ENCODE measurements at places on chromosomes 3 and 15.

GRCh38 chr3:185786956-185787877, 37.6 kb downstream of the IGF2BP2 start:
- DNase-seq: no peak

- DNase-seq: no peak
These were observed 729 bp upstream of the ZBTB11 start for GRCh38 chr3:101677436-101678286.

- DNase-seq: no peak
These were observed 231.3 kb upstream of the SATB1 start for GRCh38 chr3:18656410-18656809.

DNA sequence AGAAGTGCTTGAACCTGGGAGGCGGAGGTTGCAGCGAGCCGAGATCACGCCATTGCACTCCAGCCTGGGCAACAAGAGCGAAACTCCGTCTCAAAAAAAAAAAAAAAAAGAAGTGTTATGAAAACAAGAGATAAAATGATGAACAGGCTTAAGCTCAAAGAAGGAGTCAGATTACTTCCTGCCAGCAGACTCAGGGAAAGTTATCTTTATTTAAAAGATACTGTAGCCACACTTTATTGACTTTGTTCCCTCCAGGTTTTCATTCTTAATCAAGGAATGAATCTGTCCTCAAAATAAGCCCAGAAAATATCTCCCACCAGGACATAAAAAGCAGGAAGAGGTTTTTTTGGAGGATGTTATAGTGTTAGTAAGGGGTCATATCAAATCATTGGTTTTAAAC, 176.5 kb upstream of the KCNMB2 start:
- no peak for DNase-seq

DNA sequence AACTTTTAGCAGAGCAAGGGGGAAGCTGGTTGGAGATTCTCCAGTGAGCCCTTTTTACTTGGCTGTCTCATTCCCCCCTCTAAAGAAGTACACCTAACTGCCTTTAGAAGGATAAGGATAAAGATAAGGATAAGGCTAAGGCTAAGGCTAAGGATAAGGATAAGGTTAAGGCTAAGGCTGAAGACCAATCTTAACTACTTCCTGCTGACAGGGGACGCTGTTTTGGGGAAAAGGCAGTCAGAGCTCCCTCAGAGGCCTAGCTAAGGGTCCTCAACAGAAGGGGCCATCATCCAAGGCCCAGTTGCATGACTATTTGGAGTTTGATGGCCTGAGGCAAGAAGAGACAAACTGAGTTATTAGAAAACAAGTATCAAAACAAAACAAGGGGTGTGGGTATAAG, 94.3 kb upstream of the ARPP21 start:
- no peak for DNase-seq

DNA sequence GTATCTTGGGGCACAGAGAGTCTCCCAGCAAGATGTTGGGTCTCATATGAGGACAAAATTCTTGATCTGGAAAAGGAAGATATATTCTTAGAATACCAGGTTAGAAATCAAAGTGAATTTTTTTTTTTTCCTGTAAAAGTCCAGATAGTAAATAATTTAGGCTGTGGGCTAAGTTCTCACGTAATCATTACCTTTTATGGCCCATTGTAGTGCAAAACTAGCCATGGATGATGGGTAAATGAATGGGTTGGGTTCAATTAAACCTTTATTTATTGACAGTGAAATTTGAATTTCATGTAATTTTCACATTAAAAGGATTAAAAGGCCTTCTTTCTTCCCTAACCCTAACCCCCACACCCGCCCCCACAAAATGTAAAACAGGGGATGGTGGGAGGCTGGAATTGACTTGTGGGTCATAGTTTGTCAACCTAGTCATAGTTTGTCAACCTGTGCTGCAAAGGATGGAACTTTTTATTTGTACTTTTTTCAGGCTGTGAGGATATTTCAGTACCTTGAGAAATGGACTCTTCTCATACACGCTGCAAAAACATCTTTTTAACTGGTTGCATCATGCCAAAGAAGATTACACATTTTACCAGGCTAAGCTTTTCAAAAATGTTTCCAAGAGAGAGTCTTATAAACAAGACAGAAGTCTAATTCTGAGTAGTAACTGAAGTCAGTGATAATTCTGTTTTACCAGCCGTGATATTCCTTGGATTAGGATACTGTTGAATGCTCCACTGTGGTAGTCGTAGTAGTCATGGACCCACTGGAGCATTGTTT, 138.8 kb downstream of the AKAP13 start:
- peak; percentile 54 for DNase-seq

DNA sequence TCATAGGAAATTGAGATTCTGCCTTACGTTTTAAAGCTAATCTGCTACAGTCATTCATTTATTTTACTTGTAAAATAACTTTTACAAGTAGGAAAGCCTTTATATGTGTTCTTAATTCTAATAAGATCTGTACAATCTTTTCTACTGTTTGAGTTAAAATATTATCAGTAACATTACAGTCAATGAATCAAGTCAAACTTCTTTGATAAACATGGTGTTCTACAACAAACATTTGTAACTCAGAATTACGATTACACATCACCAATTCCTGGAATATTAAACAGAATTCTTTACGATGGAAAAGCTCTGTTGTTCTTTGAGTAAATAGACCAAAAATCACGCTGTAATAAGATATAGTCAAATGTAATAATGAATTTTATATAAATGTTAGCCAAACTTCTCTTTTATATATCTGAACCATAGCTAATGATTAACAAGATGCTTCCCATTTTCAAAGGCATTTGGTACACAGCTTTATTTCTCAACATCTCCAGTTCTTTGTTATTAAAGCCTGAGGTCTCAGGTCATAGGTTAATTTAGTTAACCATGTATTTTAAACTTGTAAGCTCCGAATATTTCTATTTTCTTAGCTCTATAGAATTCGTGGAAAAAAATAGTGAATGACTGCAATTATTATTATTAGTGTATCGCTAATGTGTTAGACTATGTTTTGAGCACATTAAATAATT, 232.4 kb downstream of the NAALADL2 start:
- no peak for DNase-seq

DNA sequence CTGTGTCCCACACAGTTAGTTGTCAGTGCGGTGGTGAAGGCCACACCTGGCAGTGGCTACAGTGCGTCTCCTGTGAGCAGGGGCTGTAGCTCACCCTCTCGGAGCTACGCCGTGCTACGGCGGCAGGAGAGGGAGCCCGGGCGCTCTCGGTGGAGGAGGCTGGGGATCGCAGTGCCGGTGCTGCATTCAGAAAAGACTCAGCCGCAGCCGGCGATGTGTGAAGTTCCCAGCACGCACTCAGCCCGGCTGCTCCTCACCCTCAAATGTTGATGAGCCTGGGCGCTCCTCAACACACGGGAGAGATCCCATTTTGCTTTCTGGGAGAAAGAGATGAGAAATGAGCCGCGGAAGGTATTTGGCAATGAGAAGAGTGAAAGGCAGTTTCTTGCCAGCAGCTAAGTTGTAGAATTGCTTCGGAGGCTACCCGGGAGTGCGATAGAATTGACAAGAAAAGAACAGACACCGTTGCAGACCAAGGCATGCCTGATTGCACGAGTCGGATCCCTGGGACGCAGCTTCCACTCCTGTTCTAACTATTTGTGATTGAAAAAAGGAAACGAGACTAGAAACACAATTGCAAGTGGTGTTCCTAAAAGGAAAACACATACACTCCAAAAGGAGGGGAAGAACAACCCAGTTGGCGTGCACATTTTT, at the start of gene UNC13C:
Gene UNC13C, plus strand, starts transcription at position 189 of the 654 bp plus-strand sequence. CDS start 34,463 bp downstream, outside the sequence.
- DNase-seq: peak; percentile 2

DNA sequence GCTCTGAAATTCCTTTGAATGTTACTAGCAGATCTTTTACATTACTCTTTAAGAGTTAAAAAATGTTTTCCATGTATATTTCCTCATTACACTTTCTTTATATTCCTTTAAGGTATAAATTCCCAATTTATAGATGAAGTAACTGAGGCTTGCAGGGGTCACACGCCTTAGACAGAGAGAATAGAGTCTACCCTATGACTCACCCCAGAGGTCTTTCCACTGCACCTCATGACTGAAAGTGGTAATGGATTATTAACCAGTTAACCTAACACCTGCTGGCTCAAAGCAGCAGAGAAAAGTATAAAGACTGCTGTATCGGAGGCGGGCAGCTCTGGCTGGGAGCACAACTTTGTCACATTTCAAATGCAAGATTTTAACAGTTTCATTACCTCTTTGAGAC, 37.7 kb downstream of the LDHAL6B start:
- DNase-seq: no peak

GRCh38 chr3:104279617-104280016, 1087.1 kb upstream of the ALCAM start:
- peak; percentile 64 for DNase-seq

DNA sequence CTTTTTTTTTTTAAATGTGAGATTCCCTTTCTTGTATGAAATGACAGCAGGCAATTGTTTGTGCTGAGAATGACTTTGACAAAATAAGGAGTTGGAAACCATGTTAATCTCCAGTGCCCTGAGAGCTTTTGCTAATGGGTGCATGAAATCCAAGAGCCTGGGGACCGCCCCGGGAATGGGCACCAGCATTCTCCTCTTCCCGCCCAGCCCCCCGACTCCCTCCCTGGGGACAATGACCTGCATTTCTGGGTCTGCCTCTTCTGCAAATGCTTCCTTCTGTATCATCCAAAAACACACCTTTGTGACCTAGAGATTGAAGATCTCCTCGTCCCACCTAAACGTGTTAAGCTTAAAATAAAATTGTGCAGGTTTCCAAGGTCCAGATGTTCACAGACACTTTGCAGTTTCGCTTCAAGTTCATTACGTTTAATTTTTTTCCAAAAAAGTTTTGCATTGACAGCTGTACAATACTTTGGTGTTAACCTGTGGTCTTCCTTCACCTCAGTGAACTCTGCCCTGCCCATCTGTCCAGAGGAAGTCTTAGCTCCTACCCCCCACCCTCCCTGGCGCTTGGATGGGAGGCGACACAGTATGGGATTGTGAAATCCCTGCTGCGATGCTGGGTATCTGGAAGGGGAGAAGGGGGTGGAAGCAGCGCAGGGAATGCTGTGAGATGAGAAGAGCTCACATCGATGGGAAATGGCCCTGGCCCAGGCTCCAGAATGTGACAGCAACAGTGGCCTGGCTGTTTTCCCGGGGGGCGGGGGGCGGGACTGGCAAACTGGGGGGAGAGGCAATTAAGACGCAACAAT, 50.1 kb downstream of the TLE3 start:
- DNase-seq: peak; percentile 18
